Activated CD8-positive, alpha-beta memory T cell treated with anti-CD3 and anti-CD28 coated beads for 48 hours (primary cell): ENCODE measurements at places on chromosomes 16 and 17.

DNA sequence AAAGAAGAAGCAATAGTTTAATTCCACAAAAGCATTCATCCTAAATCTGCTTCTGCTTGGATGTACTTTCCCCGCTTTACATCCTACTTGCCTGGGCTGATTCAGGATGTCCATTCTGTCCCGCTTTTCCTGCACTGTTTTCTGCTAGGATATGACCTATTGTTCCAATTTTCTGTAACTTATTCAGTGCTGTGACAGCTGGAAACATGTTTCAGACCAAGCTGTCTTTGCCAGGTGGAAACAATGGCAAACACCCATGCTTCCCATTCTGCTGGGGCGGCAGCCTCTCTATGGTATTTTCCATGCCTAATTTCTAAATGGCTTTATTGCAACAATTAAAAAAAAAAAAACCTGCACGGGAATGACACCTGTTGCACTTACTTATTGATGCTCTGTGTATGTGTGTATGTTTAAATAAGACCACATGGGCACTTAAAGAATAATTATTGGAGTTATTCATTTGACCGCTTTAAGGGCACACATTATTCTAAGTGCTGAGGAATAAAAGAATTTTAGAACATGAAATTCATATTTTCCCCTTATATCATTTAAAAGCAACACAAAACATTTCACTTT, 21.0 kb downstream of the COQ7 start:
- DNase-seq = no peak

GRCh38 chr17:57666201-57666870, 78.8 kb downstream of the CCDC182 start:
- DNase-seq = no peak

DNA sequence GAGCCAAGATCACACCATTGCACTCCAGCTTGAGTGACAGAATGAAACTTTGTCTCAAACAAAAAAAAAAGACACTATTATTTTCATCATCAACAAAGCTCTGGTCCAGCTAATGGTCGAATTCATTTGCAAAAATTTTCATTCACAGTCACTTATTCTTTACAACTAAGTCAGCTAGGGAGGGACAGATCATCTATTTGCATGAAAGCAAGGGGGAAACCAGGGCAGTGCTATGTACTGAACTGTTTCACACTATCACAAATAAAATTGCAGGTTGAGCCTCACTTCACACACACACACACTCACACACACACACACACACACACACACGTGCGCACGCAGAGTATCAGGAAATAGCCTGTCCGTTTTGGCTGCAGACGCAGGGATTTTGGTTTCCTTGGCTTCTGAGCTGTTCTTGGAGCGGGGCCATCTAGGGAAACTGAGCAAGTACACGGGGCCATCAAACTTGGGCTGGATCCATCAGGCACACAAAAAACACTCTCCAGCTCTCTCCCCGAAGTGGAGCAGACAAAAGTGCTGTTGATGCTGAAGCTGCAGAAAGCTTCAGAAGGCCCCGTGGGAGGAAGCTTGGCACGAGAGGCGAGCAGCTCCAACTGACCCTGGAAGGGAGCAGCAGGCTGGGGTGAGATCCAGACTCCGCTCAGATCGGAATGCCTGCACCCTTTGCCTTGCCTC, 44.3 kb upstream of the HELZ start:
- DNase-seq = no peak

DNA sequence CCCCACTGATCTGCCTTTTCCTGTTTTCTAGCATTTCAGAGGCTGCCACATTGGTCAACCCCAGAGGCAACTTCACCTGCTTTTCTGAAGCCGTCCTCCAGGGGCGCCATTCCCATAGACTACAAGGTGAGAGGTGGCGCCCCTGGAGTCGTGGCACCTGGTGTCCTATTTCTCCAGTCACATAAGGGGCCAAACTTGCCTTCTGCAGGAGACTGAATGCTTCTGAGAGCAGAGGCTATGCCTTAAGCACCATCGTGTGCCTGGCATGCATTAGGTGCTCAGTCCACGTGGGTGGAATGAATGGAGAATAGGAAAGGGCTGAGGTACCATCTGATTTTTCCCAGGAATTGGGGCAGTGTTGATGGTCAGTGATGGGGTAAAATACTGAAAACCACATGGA, 164.8 kb downstream of the HAPSTR1 start:
- DNase-seq = peak; percentile 7

GRCh38 chr16:78490847-78491246, 391.4 kb downstream of the WWOX start:
- DNase-seq = no peak

DNA sequence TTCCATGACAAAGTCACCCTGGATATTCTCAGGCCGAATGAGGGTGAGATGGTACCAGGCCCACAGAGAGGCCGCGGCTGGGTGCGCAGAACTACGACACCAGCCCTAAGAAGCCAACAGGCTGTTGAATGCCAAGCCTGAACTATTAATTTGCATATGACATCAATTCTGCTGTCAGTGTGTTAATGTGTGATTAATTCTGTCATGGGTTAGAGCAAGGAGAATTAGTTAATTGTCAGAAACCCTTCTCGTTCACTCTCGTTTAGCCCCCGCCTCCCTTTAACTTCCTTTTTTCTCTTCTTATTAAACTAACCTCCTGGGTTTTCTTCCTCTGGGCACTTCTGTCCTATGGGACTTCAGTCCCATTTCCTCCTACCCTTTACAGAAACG, 123.4 kb downstream of the ZFHX3 start:
- no peak for DNase-seq

GRCh38 chr17:9878786-9879525, 26.1 kb downstream of the RCVRN start:
- no peak for DNase-seq
